DMS153 (cell line): ENCODE measurements at places on chromosomes 16 and 17.

- DNase-seq: no peak
Measured at GRCh38 chr17:8847891-8848290, 19.6 kb downstream of the PIK3R6 start.

- DNase-seq: no peak
Measured at GRCh38 chr17:76239538-76240274, 587 bp downstream of the RNF157 start.

DNA sequence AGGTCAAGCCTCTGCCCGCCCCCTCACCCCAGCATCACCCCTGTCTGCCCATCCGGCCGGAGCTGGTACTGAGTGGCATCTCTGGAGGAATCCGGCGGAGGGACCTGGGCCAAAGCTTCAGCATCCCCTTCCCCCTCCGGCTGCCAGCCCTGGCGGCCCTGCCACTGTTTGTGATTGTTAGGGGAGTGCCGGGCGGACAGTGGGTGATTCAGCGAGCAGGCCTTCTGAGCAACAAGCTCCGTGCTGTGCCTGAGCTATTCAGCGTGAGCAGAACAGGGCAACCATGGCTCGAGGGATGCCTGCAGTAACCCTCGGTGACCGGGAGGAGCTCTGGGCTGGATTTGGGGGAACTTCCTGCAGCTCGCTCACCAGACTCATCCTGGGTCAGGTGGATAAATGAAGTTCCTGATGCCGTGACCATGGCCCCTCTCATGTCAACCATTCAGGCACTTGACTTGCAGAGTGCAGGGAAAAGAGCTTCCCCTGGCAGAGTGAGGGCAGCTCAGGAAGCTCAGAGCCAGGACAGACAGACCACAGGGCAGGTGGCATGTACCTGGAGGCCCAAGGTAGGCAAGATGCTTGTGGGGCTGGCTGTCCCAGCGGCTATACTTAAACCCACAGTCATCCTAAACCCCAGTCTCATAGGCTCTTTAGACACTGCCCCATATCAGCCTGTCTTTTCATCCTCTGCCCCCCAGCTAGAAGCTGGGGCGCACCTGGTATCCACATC, 24.3 kb upstream of the MLKL start:
- DNase-seq: no peak

GRCh38 chr17:68013385-68013784, 17.1 kb upstream of the C17orf58 start:
- no peak for DNase-seq

GRCh38 chr16:29849505-29849904, 13.5 kb downstream of the CDIPT start:
- DNase-seq: no peak

DNA sequence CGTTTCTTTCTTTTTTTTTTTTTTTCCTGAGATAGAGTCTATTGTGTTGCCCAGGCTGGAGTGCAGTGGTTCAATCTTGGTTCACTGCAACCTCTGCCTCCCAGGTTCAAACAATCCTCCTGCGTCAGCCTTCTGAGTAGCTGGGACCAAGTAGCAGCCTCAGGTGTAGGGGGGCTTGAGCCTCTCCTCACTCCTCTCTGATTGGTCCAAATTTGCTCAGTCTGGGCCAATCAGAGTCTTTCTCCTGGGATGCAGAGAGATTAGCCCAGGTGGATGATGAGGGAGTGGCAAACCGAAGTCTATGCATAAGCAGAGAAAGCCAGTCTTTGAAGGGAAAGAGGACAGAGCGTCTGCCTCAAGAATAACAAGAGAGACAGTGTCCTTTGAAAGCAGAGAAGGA, 99.0 kb downstream of the BMERB1 start:
- DNase-seq: no peak

GRCh38 chr17:16945136-16945482, 26.8 kb downstream of the TNFRSF13B start:
- no peak for DNase-seq

DNA sequence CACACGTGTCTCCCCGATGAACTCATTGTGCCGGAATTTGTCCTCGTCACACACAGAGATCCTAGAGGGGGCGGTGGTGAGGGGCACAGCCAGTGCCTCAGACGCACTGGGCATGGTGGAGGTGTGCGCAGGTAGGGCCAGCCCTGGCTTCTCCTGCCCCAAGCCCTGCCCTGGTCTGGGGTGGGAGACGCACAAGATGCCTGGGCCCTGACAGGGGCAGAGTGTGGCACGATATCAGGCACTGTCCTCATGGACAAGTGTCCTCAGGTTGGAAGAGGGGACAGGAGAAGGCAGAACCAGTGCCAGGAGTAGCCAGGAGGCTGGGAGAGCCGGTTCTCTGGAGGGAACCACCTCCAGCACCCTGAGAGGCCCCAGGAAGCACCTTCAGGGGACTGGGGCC, 20.0 kb downstream of the DOC2B start:
- no peak for DNase-seq

- no peak for DNase-seq
Measured at GRCh38 chr17:64508683-64509082, 1.9 kb downstream of the CEP95 start.

- DNase-seq: no peak
Measured at GRCh38 chr17:74603037-74603635, 11.1 kb upstream of the CD300LD start.

GRCh38 chr17:66737524-66737923, 97.4 kb upstream of the CACNG5 start:
- no peak for DNase-seq

GRCh38 chr17:10631048-10631700, 25.9 kb downstream of the MYH3 start:
- DNase-seq: no peak

DNA sequence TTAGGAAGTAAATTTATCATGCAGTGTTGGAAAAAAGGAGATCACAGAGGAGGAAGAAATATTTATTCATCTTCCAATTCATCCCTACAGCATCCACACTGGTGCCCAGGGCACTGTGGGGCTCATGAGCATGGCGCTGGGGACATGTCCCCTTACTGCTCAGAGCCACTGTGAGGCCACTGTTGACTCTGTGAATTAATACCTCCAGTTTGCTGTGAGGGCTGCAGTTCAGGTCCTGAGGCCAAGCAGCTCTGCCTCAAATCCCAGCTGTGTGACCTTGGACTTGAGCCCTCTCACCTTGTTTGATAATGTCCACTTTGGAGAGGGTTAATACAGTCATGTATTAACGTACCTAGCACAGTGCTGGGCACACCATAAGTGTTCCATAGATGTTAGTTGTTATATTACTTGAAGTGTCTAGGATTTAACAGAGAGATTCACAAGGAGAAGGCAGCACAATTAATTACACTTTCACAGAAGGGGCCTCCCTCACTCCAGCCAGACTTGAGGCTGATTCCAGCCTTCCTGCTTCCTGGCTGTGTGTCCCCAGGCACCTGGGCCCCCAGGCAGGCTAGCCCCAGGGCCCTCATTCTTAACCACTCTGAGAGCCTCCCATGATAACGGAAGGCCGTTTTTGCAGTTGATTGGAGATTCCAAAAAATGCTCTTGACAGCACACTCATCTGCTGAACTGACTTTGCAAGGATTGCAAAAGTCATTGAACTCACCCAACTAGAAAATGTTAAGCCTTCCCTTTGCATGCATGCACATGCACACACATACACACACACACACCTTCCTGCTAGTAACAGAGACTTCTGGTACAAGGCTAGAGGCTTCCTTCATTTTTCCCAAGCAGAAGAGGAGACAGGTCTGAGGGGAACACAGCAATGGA, 29.4 kb downstream of the KATNIP start:
- DNase-seq: no peak

- no peak for DNase-seq
Measured at GRCh38 chr17:79923974-79924638, 84.9 kb upstream of the CBX4 start.

- DNase-seq: peak; percentile 90
Measured at GRCh38 chr16:68406458-68407152, 41.7 kb downstream of the SMPD3 start.

- no peak for DNase-seq
Measured at GRCh38 chr17:69499318-69499717, 84.8 kb downstream of the MAP2K6 start.

DNA sequence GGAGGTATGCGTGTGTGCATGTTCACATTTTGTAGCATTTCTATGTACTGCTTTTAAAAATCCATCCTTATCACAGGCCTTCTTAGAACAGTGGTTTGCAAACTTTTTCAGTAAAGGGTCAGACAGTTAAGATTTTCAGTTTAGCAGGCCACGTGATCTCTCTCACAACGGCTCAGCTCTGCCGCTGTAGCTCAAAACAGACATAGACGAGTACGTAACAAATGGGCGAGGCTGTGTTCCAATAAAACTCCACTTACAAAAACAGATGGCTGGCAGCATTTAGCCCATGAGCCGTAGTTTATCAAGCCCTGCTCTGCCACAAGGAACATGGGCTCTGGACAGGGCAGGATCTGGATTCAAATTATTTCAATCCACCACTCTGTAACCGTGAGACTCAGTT, 141.8 kb downstream of the XYLT1 start:
- peak; percentile 58 for DNase-seq

DNA sequence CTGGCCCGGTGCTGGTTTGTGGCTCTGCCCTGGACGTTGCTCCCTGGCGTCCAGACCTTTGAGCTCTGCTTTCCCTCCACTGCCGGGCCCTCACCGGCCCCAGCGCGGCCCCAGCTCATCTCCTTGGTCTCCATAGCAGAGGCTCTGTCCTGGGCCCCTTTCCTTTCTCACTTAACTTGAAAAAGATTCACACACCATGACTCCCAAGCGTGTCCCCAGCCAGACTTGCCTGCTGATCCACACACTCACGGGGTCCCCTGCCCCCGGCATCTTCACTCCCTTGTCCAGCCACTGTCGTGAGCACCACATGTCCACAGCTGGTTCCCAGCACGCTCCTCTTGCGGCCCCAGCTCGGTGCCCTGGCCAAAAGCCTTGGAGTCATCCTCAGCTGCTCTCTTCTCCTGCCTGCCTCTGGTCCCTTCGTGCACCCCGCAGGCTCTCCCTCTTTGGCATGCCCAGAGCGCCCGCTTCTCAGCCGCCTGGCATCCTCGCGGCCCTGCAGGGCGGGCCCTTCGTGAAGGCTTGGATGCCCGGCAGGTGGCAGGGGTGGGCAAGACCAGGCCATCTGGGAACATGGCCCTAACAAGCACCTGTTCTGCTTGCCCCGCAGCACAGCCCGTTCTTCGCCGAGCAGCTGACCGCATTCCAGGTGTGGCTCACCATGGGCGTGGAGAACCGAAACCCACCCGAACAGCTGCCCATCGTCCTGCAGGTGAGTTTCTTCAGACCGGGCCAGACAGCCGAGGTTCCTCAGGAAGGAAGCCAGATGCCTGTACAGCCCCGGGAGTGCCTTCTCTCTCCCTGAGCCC, 145.6 kb upstream of the CHMP6 start:
- DNase-seq: no peak

- DNase-seq: no peak
Measured at GRCh38 chr16:57567691-57568090, 25.2 kb downstream of the ADGRG5 start.

DNA sequence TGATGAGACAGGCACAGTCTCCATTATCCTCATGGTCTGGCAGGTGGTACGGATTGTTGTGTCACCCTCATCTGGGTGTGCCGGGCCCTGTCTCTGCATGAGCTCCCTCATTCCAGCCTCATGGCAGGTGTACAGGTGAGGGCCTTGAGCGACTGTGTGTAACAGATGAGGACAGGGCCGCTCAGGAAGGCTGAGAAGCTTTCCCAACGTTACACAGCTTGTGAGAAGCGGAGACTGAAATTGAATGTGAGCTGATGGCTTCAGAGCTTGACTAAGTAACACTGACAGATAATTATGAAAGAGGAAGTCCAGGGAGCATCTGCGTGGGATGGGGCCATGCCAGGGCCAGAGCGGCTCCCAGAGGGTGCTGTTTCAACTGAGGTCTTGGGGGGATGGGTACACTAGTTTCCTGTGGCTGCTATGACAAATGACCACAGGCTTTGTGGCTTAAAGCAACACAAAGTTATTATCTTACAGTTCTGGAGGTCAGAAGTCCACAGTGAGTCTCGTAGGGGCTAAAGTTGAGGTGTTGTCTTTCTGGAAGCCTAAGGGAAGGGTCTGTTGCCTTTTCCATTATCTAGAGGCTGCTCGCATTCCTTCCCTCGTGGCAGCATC, 36.7 kb downstream of the CMIP start:
- no peak for DNase-seq

- DNase-seq: no peak
Measured at GRCh38 chr17:39224778-39225307, 902 bp downstream of the STAC2 start.

DNA sequence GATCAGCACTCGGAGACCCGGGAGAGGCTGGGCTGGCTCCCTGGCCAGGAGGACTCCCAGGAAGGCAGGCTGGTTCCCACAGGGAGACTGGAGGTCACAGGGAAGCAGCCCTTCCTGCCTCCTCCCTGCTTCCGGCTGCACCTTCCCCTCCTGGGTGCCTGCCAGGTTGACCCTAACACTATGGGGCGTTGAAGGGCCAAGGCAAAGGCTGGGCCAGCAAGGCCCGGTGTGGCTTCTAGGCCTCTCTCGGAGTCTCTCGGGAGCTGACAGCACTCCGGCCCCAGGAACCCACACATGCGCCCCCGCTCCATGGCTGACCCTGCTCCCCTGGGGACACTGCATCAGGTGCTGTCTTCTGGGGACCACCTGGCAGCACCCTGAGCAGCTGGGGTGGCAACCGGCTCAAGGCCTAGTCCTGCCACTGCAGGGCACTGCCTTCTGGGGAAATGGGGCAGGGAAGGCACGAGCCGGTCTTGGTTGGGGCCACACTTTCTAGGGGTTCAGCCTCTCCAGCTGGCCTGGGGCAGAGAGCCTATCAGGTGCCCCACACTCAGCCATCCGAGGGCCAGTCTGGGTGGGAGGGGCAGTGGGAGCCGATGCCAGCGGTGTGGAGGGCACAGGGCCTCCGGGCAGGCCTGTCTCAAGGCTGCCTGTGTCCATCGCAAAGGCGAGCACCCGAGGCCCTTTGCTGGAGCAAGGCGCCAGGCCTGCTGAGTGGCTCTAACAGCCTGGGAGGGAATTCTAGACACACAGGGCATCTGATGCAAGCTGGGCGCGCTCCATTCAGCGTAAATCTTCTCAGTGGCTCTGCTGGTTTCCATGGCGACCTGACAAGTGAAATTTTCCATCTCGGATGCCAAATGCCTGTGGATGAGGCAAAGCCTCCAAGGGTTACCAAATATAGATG, 5.6 kb upstream of the MTSS2 start:
- DNase-seq: no peak

DNA sequence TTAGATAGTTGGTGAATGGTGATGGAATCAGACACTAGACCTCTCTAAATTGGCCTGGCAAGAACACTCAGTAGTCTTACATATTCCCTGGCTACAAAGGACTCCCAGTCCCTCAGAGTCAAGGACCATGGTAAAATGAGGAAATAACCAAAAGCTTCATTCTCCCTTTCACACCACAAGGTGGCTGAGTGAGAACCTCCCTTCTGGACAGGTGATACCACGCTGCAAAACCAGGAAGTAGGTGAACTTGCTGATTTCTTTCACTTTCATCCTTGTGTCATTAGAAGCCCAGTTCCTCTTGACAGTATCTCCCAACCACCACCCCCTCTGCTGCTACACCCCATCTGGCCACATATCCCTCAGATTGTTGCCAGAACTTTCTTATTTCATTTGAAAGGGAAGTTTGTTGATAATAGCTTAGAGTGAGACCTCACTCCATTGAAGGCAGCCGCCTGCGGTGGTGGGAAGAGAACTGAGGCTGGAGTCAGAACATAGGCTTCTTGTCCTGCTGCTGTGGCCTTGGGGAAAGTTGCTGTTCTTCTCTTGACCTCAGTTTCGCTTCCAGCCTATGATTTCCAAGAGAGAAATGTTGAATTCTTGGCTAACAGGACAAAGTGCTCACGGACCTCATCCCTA, 290.6 kb upstream of the CCL2 start:
- peak; percentile 83 for DNase-seq

- no peak for DNase-seq
Measured at GRCh38 chr16:3022208-3022683, 1.5 kb downstream of the HCFC1R1 start.

- peak; percentile 33 for DNase-seq
Measured at GRCh38 chr17:70636517-70637133, 467.3 kb downstream of the KCNJ2 start.

- DNase-seq: no peak
Measured at GRCh38 chr16:83393196-83393981, 414.4 kb upstream of the HSBP1 start.
